ENCODE measurements at places on chromosomes 2 and 18. TPM values are rescaled to one million over a fixed set of nuclear protein-coding genes. Genes with fewer than 3 reads are reported as not detected.

GRCh38 chr2:28365158-28365557 is 27.5 kb upstream of the FOSL2 start:
- peak overlapping the region; percentile 88 for H3K27ac ChIP-seq
- no peaks in the 10 kb centered on the region for H3K36me3 ChIP-seq
- no peak overlapping the region for H3K4me3 ChIP-seq
- no peaks in the 10 kb centered on the region for H3K27me3 ChIP-seq
- peaks cover 87% of the 10 kb centered on the region for H3K4me1 ChIP-seq
- DNase-seq: no peak

GRCh38 chr2:184644685-184645084 is 46.4 kb downstream of the ZNF804A start:
- no peak overlapping the region for H3K27ac ChIP-seq
- no peaks in the 10 kb centered on the region for H3K4me1 ChIP-seq
- no peaks in the 10 kb centered on the region for H3K27me3 ChIP-seq
- DNase-seq: no peak
- H3K4me3 ChIP-seq: no peak overlapping the region

DNA sequence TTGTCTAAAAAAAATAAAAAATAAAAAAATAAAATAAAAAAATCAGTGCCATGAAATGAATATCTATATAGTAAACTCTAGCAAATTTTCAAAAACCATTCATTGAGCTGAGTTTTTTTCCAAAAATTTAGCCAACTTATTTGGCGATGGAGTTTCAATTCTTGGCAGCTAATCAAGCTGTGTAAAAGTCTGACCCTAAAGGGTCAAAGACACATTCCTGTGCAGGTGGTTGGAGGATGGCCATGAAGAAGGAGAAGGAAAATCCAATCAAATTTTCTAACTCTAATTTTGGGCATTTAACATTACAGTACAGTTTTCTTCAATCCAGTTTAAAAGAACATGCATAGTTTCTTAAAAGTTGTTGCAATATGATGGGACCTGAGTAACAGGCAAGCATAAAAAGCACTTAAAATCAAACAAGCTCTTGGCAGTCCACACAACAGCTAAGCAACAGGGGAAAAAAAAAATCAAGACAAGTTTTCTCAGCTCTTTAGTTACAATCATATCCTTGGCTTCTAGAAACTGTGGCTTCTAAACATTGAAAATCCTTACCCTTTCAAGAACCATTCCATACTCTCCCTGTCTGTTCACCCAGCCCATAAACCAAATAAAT is 54.5 kb downstream of the ACVR1 start:
- H3K27me3 ChIP-seq: no peaks in the 10 kb centered on the region
- H3K4me1 ChIP-seq: no peaks in the 10 kb centered on the region
- DNase-seq: no peak
- no peaks in the 10 kb centered on the region for H3K36me3 ChIP-seq
- no peak overlapping the region for H3K27ac ChIP-seq

DNA sequence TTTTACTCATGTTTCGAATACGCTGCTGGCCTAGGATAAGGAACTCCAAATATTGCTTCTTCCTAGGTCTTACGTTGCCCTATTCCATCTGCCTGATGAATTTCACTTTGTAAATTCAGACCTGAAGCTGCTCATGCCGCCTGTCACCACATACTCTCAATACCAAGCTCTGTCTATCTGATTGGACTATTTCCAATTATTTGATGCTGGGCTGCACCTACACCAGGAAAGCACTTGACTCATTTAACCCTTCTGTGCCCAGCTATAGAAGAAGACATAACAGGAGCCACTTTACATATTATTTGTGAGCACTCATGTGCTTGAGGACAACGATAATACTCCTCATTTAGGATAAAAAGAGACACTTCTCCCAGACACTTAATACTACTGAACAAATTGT is 1293.9 kb upstream of the LRRTM1 start:
- H3K36me3 ChIP-seq: no peaks in the 10 kb centered on the region
- H3K27me3 ChIP-seq: no peaks in the 10 kb centered on the region
- no peak for DNase-seq
- H3K4me3 ChIP-seq: no peak overlapping the region
- no peak overlapping the region for H3K27ac ChIP-seq

- H3K27ac ChIP-seq: no peak overlapping the region
- no peaks in the 10 kb centered on the region for H3K27me3 ChIP-seq
- DNase-seq: no peak
- H3K4me1 ChIP-seq: no peaks in the 10 kb centered on the region
- H3K36me3 ChIP-seq: no peaks in the 10 kb centered on the region
- H3K4me3 ChIP-seq: no peak overlapping the region
These were observed 368.6 kb upstream of the SPRED2 start for GRCh38 chr2:65800998-65801397.

GRCh38 chr2:65661980-65662653 is 229.7 kb upstream of the SPRED2 start:
- no peaks in the 10 kb centered on the region for H3K4me1 ChIP-seq
- H3K36me3 ChIP-seq: no peaks in the 10 kb centered on the region
- no peak overlapping the region for H3K4me3 ChIP-seq
- H3K27me3 ChIP-seq: no peaks in the 10 kb centered on the region

The EMX1 gene
- not detected for total RNA-seq

DNA sequence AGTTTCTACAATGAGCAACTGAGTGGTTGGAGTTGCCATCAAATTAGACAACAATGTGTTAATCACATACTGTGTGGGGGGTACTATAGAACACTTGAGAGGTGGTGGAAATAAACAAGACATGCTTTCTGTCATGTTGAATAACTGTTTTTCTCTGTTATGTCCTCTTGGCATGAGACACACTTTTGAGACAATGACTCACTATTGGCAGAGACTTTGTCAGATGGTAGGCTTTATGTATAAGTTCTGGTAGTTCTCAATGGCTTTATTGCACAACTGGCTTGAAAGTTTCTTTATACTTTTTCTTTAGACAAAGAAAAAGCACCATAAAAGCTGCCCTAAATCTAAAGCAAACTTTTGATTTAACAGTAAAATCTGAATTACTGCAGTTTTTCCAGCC is 578.7 kb downstream of the ADCYAP1 start:
- no peak overlapping the region for H3K4me3 ChIP-seq
- no peak overlapping the region for H3K27ac ChIP-seq
- H3K27me3 ChIP-seq: no peaks in the 10 kb centered on the region
- DNase-seq: no peak
- H3K4me1 ChIP-seq: no peaks in the 10 kb centered on the region

GRCh38 chr18:4385876-4386275 is 69.2 kb downstream of the DLGAP1 start:
- no peak overlapping the region for H3K27ac ChIP-seq
- no peak overlapping the region for H3K4me3 ChIP-seq
- DNase-seq: no peak
- H3K36me3 ChIP-seq: no peaks in the 10 kb centered on the region
- no peaks in the 10 kb centered on the region for H3K4me1 ChIP-seq
- no peaks in the 10 kb centered on the region for H3K27me3 ChIP-seq

GRCh38 chr2:241815477-241816430 is 6.8 kb downstream of the NEU4 start:
- H3K4me1 ChIP-seq: peaks cover 14% of the 10 kb centered on the region
- no peaks in the 10 kb centered on the region for H3K36me3 ChIP-seq
- no peak overlapping the region for H3K27ac ChIP-seq
- no peak overlapping the region for H3K4me3 ChIP-seq
- DNase-seq: peak; percentile 14
- no peaks in the 10 kb centered on the region for H3K27me3 ChIP-seq

- H3K4me1 ChIP-seq: peaks cover 3% of the 10 kb centered on the region
- H3K4me3 ChIP-seq: no peak overlapping the region
- no peaks in the 10 kb centered on the region for H3K36me3 ChIP-seq
- no peak for DNase-seq
These were observed 5.0 kb upstream of the ADAM17 start for GRCh38 chr2:9560628-9561027.

DNA sequence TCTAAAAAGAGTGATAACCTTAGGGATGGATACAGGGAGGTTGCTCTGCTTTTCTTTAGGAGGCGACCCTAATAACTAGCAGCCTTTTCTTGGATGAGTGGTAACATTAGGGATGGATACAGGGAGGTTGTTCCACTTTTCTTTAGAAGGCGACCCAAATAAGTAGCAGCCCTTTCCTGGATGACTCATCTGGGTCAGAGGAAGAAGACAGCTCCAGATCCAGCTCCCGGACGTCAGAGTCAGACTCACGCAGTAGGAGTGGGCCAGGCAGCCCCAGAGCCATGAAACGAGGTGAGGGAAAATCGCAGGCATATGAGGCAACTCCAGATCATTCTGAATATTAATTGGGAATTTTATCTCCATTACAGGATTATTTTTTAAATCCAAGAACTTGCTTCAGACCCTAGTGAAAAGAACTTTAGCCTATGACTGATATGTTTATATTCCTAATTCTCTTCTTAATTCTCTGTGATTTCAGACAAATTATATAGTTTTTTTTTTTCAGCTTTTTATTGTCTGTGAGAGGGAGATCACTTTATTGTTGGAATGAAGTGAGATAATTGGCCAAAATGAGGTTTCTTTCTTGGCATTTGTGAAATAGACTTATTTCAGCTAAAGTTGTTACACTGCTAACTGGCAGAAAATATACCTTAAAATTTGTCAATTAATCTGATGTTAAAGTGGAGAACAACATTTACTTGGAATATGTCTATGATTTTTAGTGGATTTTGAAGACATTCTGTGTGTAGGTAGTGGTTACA is 31.2 kb upstream of the C1GALT1C1L start:
- no peak overlapping the region for H3K27ac ChIP-seq
- no peaks in the 10 kb centered on the region for H3K36me3 ChIP-seq
- no peak for DNase-seq

- peak overlapping the region; percentile 41 for H3K4me3 ChIP-seq
- H3K27ac ChIP-seq: no peak overlapping the region
- peaks cover 17% of the 10 kb centered on the region for H3K27me3 ChIP-seq
- DNase-seq: no peak
- peaks cover 25% of the 10 kb centered on the region for H3K4me1 ChIP-seq
These were observed 9.0 kb upstream of the WNT10A start for GRCh38 chr2:218871345-218872302.

- no peak for DNase-seq
- H3K27ac ChIP-seq: no peak overlapping the region
- H3K27me3 ChIP-seq: no peaks in the 10 kb centered on the region
- peaks cover 39% of the 10 kb centered on the region for H3K36me3 ChIP-seq
- H3K4me1 ChIP-seq: peaks cover 13% of the 10 kb centered on the region
These were observed 5.5 kb downstream of the DCTN1 start for GRCh38 chr2:74374509-74375205.

The INPP4A gene
- 225 TPM for total RNA-seq

The FNDC4 gene
- not detected for total RNA-seq

DNA sequence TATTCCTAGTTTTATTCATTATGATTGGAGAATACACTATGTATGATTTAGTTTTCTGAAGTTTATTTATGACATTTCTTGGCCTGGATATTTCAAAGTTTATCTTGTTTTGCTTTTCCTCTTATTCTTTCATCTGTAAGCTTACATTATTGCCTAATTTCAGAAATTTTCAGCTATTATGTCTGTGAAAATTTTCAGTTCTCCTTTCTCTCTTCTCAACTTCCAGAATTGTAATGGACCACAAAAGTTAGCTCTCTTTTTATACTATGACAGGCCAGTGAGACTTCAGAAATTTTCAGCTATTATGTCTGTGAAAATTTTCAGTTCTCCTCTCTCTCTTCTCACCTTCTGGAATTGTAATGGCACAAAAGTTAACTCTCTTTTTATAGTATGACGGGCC is 97.2 kb upstream of the SCN7A start:
- no peaks in the 10 kb centered on the region for H3K36me3 ChIP-seq
- no peak overlapping the region for H3K4me3 ChIP-seq
- H3K4me1 ChIP-seq: no peaks in the 10 kb centered on the region
- H3K27ac ChIP-seq: no peak overlapping the region
- H3K27me3 ChIP-seq: no peaks in the 10 kb centered on the region

The IL1RL2 gene
- total RNA-seq: not detected

GRCh38 chr18:35389095-35389618 is 12.0 kb upstream of the ZNF396 start:
- peaks cover 4% of the 10 kb centered on the region for H3K4me1 ChIP-seq
- H3K27ac ChIP-seq: no peak overlapping the region
- no peaks in the 10 kb centered on the region for H3K36me3 ChIP-seq
- DNase-seq: no peak

Measured in natural killer cell (primary cell).